Sciatic nerve (tissue), 2 donors: ENCODE measurements at places on chromosomes 4 and X. TPM values are rescaled to one million over a fixed set of nuclear protein-coding genes. Genes with fewer than 3 reads are reported as not detected.

- no peak for DNase-seq
These were observed 28.9 kb upstream of the GTPBP6 start for GRCh38 chrX:347351-348117.

The FDCSP gene
- total RNA-seq: not detected

GRCh38 chr4:78652282-78652876 lies 100.8 kb downstream of the ANXA3 start:
- no peak for DNase-seq

DNA sequence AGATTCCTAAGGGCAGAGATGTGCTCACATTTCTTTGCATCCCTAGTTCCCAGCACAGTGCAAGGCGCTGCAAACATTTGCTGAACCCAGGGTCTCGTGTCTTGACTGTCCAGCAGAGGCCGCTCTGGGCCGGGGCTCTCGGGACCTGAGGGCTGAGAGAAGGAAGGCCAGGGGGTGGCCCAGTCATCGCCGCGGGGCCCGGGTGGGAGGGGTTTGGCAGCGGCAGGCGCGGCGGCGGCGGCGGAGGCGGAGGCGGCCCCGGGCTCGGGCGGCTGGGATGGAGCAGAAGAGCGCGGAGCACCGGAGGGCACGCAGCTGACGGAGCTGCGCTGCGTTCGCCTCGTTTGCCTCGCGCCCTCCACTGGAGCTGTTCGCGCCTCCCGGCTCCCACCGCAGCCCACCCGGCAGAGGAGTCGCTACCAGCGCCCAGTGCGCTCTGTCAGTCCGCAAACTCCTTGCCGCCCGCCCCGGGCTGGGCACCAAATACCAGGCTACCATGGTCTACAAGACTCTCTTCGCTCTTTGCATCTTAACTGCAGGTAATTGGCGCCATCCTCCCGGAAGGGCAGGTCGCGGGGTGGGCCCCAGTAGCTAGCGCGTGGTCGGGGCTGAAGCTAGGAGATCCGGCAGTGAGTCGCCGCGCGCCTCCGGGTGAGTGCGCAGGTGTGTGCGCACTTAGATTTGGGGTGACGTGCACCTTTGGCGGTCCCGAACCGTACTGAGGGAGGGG lies at the start of gene PARM1:
Gene PARM1 (plus strand): TSS at position 285 of the 730 bp plus-strand sequence. CDS start 212 bp downstream, at position 497.
- DNase-seq: peak; percentile 91

The CT45A2 gene
- total RNA-seq: not detected

The SSR4 gene
- 110 TPM for total RNA-seq

- DNase-seq: no peak
These were observed 2.5 kb downstream of the PGRMC1 start for GRCh38 chrX:119238557-119238956.

The POU3F4 gene
- not detected for total RNA-seq

The SLC26A1 gene
- total RNA-seq: 0.45 TPM
